ENCODE measurements at places on chromosomes 7 and 10.

DNA sequence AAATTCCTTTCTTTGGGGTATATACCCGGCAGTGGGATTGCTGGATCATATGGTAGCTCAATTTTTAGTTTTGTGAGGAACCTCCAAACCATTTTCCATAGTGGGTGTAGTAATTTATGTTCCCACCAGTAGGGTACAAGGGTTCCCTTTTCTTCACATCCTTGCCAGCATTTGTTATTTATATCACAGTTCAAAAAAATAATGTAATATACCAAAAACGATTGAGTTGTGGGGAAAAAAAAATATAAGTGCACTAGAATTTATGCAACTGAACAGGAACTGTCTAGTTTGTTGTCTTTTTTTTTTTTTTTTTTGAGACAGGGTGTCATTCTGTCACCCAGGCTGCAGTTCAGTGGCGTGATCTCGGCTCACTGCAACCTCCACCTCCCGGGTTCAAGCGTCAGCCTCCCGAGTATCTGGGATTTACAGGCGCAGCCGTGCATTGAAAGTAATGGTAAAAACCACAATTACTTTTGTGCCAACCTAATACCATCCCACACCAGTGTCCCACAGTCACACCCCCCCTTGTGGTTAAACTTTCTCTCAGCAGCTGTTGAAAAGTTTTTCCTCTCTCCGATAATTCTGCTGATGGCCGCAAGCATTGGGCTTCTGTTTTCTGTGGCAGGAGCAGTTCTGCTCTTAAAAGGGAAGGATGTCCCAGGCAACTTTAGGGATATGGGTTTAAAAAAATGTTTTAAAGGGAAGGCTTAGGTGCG is 6.8 kb upstream of the LAT2 start:
- no peak for DNase-seq

- DNase-seq: no peak
Observed at GRCh38 chr10:57964351-57964750, 303.3 kb downstream of the IPMK start.

DNA sequence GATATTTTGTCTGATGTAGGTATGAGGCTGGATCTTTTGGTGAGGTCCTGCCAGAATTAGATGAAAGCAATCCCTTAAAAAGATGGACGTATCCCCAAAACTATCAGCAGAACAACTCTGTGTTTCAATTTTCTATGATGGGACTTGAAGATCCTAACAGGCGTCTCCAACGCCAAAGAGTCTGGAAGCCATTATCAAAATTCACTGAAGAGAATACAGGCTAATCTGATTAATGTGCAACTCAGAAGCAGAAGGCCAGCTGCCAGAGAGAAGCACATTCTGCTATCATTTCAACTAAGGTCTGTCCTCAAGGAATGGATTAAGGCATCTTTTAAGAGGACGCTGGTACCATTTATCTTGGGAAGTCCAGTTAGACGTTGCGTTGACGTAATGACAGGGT is 119.7 kb downstream of the FGFR2 start:
- DNase-seq: no peak

GRCh38 chr10:9009505-9009904 is 955.0 kb downstream of the GATA3 start:
- no peak for DNase-seq

- DNase-seq: no peak
Observed at GRCh38 chr7:93592588-93593266, 18.2 kb upstream of the CALCR start.

DNA sequence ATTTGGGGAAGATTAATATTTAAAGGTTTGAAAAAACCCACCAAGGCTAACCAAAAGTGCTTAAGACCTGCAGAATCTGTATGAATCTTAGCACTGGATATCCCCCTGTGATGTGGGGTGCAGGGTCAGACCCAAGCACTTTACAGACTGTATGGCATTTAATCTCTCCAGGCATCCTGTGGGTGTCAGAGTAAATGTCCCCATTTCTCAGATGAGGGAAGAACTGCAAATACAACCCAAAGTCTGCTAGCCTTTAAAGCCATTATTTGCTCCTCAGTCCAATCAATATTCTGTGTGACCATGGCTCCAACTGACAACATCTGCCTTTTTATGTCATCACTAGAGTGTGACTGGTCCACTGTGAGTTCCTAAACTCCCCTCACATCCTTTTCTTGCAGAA is 10.0 kb upstream of the MBL2 start:
- DNase-seq: no peak

DNA sequence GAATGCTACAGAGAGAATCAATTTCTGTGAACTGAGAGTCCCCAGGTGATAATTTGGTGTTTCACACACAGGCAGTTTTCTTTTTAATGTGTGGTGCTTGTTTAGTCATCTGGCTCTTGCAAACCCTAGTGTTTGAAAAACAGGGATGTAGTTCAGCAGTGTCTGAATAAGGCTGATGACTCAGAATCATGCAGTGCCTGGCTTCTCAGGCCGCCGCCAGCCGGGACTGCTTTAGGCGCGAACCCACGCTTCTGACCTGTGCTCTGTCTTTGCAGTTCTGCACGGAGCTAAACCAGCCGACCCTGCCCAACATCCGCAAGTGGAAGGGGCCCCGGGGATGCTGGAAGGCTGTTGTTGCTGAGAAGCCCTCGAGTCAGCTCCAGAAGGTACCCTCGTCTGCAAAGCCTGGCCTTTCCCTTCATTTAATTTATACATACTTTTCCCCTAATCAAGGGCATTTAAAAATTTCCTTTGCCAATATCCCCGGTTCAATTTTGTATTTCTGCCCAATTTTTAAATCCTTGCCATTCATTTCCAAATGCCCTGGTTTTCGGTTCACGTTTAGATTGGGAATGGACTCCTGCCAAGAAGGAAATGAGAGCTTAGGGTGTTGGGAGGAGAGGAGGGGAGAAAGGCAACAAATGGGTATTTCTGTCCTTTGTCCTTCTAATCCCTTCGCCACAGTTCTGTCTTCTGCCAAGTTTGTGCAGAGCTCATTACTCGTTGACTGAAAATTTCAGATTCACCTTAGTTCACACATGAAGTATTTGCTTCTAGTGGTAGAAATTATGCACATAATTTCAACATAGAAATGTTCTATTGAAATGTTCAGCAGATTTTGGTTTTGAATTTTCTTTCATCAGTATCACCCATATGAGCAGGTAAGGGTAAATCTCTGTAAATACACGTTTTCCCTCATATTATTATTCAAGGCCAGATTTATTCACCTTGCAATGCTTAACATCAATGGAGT is 108.5 kb upstream of the ANLN start:
- no peak for DNase-seq

GRCh38 chr10:126263006-126263676 is 125.1 kb downstream of the ADAM12 start:
- DNase-seq: no peak

- DNase-seq: no peak
Observed at GRCh38 chr7:134866617-134867016, 87.2 kb downstream of the CALD1 start.

GRCh38 chr10:6010569-6010968 is 33.2 kb upstream of the IL15RA start:
- no peak for DNase-seq

DNA sequence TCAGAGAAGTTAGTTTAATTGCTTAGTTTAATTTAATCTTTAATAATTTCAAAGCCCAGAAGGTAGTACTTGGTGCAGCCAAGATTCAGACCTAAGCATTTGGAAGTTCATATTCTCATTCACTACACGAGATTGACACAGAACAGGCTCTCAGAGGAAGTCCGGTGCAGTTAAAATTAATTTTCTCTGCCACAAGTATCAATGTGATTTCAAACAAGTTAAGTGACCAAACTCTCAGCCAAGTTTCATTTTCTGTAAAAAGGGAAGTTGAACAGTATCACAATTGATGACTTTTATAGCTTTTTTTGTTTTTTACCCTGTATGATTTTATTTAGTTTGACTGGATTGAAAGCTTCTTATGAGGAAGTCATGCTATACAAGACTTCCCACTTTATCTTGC is 1494.9 kb upstream of the LRRTM3 start:
- no peak for DNase-seq

DNA sequence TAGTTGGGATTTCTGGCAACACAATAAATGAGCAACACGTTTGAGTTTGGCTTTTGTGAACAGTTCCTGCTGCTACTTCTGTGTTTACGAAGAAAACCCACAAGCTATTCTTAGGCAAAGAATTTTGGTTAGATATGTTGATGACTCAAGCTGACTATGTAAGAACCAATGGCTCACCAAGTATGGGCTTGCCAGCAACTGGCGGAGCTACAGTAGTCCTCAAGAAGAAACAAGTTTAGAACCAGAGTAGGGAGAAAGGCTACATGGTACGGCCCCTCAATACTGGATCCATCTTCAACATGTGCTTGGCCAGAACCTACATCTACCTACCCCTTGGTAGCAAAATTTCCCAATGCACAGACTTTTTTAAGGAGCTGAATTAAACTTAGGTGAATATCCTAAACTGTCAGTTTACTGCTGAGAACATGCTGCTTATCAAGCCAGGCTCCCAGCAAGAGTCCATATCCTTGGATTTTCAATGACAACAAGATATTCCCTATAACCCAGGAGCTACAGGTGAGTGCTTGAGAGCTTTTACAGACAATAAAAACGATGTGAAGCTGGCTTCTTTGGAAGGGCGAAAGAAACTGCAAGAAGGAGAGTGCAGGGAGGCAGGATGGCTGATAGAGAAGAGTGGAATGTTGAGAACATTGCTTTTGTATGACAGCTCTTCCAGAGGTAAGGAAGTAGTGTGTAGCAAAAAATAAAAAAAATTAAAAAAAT is 74.3 kb upstream of the ASAH2 start:
- DNase-seq: no peak

DNA sequence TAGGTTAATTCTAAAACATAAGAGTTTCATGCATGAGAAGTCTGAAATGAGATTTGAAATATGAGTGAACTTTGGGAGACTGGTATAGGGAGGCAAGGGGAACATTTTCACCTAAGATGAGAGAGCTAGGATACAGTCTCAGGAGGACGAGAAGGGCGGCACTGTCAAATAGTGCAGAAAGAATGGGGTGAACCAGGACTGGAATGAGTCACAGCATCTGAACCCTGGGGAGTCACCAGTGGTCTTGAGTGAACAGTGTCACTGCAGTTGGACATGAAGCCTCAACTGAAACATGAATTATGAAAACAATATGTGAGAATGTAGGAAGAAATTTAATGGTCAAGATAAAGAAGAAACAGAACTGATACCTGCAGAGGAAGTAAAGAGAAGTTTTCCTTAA is 33.8 kb downstream of the GNG11 start:
- no peak for DNase-seq

- DNase-seq: no peak
Observed at GRCh38 chr10:100858747-100859483, 53.8 kb upstream of the SLF2 start.

DNA sequence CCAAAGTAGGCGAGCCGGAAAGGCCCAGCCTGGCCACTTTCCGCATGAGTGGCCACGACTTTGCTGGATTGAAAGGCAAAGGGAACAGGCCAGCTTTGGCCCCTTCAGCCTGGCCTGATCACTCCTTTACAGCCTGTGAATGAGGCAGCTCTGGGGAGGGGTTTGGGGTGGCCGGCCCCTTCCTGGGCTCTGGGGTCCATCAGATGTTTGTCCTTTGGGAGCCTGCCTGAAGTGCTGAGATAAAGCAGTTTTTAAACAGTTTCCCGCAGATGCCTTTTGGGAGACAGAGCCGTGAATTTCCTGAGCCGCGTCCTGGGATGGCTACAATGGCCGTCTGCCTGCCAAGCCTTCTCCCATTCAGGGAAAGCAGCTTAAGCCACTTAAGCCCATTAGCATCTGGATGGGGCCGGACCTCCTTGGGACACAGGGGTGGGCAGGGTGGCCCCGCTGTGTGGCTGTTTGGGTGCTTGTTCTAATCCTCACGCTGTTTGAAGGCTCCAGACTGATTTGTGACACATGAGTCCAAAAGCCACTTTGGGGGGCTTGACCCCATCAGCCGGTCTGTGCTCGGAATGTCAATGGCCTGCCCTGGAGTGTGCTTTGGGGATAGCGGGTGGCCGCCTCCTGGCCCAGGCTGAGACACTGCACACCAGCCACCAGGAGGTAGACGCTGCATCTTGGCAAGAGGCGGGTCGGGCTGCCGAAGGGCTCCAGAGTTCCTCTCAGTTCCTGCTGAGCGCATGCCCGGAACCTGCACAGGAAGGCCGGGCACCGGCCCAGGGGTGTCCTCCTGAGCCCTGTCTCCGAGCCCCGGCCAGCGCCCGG is 38.9 kb downstream of the NKX6-2 start:
- no peak for DNase-seq

GRCh38 chr10:131743190-131744151 is 157.3 kb upstream of the PPP2R2D start:
- no peak for DNase-seq

GRCh38 chr10:24969841-24970281 is 17.5 kb upstream of the PRTFDC1 start:
- no peak for DNase-seq

GRCh38 chr10:49161411-49161997 is 26.7 kb downstream of the TMEM273 start:
- DNase-seq: no peak

- no peak for DNase-seq
Observed at GRCh38 chr7:117808341-117808757, 64.9 kb downstream of the CTTNBP2 start.

DNA sequence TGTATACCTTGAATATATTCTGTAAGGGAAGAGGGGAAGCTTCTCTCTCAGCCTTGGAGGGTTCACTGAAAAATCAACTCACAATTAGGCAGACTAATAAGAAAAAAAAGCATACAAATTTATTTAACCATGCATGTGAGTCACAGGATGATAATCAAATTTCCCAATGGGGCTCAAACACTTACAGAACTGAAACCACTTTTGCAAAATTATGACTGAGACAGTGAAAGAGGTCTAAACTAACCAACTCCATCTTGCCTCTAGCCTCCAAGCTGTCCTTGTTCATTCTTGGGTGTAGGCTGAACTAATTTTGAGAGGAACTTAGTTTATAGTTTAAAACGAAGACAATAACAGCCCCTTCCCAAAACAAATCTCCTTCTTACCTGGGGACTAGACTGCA is 618.3 kb upstream of the AUTS2 start:
- no peak for DNase-seq

DNA sequence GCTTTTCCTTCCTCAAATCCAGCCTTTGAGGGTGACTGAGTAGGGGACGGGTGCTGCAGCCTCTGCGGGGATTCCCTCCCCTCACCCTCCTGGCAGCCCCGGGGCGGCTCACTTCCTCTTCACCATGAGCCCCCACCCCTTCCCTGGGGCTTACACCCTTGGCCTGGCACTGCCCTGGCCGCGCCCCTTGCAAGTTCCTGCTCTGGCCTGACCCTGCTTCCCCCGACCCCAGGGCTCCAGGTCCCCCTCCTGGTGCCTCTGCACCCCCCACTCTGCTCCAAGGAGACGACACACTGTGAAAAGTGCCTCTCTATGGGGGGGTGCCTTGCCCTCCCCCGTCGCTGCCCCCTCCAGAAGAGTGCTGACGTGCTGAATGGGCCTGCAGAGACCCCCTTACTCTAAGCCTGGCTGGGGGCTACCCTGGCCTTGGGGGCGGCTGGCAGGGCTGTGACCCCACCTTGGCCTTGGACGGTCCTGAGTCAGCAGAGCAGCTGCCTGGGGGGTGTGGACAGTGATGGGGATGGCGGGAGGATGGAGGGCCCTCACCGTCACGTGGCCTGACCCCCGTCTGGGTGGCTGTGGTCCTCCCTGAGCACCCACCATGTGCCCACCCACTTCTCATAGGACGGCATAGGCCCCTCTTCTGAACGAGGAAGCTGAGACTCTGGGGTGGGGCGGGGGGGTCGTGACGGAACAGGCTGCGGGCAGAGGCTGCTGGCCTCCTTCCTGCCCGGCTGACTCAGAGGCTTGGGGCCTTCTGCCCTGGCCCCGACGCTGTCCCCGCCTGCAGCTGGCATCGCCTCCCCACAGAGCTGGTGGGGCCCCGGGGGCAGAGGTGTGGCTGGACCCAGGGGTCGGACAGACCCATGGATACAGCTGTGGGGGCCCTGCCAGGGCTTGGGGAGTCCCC is 9.8 kb downstream of the LFNG start:
- DNase-seq: no peak
